ENCODE measurements at places on chromosomes 3 and 15.

- DNase-seq, result no peak
Measured at GRCh38 chr3:73203101-73203500, 141.6 kb downstream of the EBLN2 start.

DNA sequence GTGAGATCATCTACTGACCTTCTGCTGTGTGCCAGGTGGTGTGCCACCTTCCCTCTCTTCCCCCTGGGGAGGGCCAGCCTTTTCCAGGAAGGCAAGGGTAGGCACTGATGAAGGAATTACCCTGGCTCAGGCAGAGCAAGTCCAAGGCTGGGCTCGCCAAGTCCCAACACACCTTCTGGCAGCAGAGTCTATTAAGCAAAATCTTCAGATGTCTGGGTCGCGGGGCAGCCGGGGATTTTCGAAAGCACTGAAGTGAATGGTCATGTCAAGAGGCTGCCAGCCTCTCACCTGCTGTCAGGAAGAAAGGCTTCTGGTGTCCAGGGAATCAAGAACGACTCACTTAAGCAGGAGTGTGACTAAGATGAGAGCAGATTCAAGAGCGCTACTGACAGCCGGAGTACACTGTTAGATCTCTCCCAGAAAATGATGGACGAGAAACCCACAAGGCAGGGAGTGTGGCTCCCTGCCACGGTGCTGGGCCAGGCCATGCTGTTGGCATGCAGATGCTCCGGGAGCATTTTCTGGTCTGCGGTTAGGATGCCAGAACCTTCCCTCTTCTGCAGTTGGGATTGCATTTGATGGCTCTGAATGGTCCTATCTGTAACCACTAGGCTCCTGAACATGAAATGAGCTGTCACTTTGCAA is 479.8 kb downstream of the SHQ1 start:
- no peak for DNase-seq

- no peak for DNase-seq
Measured at GRCh38 chr3:160928183-160928726, 172.2 kb downstream of the PPM1L start.

DNA sequence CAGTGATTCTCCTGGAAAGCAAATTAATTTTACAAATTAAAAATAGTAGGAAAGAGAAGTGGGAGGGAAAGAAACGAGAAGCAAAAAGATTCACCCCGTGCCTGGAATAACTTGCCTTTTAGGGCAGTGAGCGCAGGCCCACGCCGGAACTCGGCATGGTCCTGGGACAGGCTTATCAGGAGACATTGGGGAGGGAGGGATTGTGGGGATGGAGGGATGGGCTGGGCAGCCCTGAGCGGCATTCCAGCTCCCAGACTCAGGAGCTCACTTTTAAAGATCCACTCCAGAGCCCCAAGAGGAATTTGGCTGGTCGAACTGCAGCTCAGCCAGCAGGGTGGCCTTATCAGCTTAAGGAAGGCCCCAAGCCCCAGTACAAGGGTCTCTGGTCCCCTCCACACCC is 117.9 kb downstream of the ADCY5 start:
- no peak for DNase-seq

Measured in fibroblast of villous mesenchyme (primary cell).